CD4-positive, alpha-beta T cell treated with Interleukin-6 at 100 ng/mL for 8 hours (primary cell): ENCODE measurements at places on chromosomes 2 and 18.

GRCh38 chr2:46695283-46695682 lies 215.9 kb downstream of the TMEM247 start:
- no peak for DNase-seq

DNA sequence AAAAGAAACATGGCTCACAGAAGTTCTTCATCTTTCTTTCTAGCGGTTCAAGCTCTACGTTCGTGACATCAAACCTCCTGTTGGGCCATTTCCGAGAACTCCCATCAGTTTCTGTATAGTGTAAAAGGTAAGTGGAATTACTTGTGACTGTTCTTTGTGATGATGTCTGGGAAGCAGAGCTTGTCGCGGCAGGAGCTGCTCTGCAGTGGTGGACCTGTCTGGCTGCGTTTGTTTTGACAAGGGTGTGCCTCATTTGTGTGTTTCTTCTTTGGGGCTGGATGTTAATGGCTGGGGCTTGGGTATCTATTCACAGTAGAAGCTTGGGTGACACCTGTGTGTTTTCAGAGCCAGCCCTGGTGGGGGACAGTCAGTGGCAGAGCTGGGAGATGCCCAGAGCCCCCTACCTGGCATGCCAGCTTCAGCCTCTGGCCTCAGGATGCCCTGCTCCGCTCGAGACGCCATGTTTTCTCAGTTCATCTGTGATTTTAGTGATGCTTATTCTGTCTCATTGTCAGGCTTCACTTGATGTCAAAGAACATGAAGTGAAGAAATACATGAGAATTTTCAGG lies 59.6 kb downstream of the LDLRAD4 start:
- no peak for DNase-seq

- no peak for DNase-seq
These were observed 159.8 kb downstream of the RHBDD1 start for GRCh38 chr2:226995625-226996041.

DNA sequence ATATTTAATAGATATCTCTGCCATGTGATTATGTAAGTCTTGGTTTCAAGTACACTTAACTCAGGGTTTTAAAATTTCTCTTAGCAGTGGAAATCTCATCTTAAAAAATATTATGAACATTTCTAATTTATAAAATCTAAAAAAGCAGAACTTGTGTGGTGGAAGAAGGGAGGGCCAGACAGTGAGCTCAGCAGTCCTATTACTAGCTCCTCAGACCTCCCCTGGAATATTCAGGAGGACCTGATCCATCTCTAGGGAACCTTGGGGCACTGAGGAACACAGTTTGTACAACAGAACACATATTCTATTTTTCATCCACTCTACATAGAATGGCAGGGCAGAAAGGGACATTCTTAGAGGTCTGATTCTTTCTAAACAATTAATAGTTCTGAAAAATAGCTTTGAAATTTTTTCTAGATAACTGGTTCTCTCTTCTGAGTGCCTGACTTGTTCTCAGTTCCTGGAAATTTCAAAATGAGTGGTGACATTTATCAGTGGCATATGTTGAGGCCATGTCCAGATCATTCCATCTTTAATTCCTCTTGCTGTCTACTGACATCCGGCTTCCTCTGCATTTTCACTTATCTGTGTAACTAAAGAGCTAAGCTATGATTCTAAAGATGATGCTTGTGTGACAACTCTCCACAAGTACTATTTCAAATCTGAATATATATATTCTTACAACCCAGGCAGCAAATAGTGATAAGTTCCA lies 8.2 kb upstream of the MAP4K4 start:
- DNase-seq = no peak

GRCh38 chr2:219183151-219183772 lies 5.2 kb downstream of the RETREG2 start:
- DNase-seq = no peak

DNA sequence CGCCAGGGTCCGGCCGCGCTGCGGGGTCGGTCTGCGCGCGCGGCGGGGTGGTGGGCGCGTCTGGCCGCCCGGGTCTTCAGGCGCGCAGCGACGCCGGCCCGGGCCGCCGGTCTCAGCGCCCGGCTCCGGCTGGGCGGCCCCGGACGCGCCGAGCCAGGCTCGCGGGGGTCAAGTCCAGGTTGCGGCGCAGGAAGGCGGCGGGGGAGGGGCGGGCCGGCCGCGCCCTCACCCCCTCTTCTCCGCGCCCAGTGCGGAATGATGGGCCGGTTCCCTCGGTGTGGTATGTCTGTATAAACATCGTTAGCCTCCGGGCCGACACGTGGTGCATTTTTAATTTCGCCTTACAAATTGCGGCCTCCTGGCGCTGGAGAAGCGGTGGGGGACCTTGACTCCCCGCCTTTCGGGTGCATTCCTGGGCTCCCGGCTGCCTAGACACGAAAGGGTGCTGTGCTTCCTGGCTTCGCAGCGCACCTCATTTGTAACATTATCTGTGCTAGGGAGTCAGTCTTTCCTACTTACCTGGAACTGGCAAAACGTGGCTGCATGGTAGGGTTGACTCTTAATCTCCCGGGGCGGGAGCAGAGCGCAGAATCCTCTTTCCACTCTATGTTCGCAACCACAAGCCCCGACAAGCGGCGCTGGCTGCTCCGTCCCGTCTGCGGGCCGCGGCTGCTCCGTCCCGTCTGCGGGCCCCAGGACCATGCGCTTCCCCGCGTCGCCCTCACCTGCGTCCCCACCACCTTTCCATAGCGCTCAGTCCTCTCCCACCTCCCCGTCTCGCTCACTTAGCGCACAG lies 69.0 kb downstream of the CTAGE1 start:
- no peak for DNase-seq

DNA sequence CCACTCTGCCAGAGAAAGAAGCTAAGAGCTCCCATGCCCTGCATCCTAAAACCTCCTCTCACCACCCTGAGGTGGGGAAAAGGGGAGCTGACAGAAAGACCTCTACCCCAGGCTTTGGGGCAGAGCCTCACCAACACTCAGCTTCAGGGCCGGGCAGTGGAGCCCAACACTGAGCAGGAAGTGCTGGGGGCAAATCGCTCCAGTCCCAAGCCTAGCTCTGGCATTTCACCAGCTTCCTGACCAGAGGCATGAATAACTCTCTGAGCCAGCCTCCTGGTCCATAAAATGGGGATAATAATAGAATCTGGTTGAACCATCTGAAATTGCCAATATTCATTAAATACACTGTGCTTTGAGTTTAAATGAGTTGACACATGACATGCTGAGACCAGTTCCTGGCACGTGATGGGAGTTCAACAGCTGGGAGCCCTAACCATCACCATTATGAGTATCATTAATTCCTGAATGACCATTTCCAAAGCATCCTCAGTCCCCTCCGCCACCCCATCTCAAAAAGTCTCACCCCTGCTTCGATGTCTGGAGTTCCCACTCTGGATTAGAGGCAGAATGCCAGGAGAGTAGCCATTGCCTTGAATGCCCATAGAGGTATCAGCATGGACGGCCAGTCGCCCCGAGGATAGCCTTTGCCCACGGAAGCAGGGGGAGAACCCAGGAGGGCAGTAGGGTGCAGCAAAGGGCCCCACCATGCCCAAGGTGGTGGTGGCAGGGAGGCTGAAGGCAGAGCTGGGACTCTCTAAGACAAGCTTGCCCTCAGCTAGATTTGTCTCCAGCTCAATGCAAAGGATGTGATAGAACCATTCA lies 153.4 kb downstream of the TNS1 start:
- no peak for DNase-seq

DNA sequence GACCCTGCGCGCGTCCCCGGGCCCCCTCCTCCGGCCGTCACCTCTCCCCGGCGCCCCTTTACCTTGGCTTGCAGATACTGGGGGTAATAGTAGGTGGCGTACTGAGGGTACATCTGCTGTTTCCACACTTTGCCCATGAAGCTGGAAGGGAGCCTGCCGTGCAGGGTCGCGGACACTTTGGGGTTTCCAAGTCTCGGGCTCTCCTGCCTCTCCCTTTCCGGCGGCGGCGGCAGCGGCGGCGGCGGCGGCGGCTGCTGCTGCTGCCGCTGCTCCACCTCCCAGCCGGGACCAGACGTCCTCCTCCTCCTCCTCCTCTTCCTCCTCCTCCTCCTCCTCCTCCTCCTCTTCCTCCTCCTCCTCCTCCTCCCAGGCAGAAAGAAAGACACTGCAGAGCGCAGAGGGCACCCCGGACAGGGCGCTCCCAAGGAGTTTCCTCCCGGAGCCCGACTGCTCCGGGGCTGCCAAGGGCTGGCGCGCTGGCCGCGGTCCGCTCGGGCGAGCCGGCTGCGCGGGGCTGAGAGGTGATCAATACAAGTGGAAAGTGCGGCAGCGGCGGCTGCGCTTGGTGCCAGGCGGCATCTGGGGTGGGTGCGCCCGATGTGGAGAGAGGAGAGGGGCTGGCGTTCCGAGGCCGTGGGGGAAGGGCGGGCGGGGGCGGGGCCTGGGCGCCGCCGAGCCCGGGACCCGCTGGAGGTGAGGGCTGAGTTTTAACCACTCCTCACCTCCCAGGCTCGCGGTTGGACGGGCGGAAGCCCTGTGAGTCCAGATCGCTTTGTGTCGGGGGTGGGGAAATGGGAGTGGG lies at the start of gene RBMS1:
TSS of gene RBMS1 (minus strand) at position 581 of the 802 bp plus-strand sequence. CDS start at position 137, 444 bp downstream.
- DNase-seq = peak; percentile 47

GRCh38 chr2:85132397-85132796 lies 795 bp upstream of the TCF7L1 start:
- DNase-seq = no peak
